ENCODE measurements at places on chromosomes 2 and 18.

- DNase-seq, result no peak
Measured at GRCh38 chr2:58448845-58449244, 207.7 kb upstream of the FANCL start.

- DNase-seq, result no peak
Measured at GRCh38 chr2:69034122-69034521, 21.1 kb downstream of the ANTXR1 start.

DNA sequence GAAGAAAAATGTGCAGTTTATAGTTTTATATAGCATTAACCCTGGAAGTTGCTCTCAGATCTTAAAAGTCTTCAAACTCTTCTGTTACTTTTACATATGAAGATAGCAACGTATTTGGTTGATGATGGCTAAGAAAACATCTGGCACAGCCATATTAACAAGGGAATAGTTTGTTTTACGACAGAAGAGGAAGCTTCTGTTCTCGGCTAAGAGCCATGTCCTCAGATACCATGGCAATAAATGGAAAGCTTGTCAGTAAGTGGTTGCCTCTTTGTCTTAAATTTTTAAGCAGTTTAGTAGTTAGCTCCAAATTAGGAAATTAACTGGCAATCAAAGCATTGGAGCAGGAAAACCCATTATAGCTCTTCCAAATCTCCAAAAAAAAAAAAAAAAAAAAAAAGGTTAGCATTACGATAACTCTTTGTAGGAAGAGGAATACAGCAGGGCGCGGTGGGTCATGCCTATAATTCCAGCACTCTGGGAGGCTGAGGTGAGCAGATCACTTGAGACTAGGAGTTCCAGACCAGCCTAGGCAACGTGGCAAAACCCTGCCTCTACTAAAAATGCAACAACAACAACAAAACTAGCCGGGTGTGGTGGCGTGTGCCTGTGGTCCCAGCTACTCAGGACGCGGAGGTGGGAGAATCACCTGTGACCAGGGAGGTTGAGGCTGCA lies 4.5 kb upstream of the STON1 start:
- DNase-seq, result no peak

- peak; percentile 98 for DNase-seq
Measured at GRCh38 chr2:127149384-127149783, 42.4 kb upstream of the BIN1 start.

DNA sequence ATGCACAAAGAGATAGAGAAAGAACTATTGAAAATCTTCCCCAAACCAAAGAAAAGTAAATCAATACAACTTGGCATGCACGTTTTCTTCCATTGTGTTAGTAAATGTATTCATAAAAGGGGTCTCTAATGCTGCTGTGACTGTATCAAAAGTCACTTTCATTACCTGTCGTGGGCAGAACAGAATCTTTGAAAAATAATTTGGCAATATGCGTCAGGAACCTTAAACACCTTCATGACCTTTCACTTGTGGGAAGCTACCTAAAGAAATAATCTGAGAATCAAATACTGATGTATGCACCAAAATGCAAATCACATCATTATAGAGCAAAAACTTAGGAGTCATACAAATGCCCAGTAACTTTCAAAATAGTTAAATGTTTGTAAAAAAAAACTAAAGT lies 105.3 kb downstream of the ARL4C start:
- no peak for DNase-seq

GRCh38 chr2:49189512-49190225 lies 35.4 kb upstream of the FSHR start:
- DNase-seq, result no peak

- peak; percentile 28 for DNase-seq
Measured at GRCh38 chr18:8654503-8655451, 45.5 kb downstream of the RAB12 start.

GRCh38 chr18:39945076-39945475 lies 2010.0 kb upstream of the PIK3C3 start:
- DNase-seq, result no peak

- no peak for DNase-seq
Measured at GRCh38 chr2:128490881-128491691, 172.4 kb upstream of the HS6ST1 start.

GRCh38 chr2:26052740-26053139 lies 18.9 kb downstream of the RAB10 start:
- DNase-seq, result no peak

GRCh38 chr2:190913725-190914124 lies 33.1 kb downstream of the GLS start:
- no peak for DNase-seq

GRCh38 chr2:9410108-9410507 lies 13.2 kb downstream of the ITGB1BP1 start:
- no peak for DNase-seq

DNA sequence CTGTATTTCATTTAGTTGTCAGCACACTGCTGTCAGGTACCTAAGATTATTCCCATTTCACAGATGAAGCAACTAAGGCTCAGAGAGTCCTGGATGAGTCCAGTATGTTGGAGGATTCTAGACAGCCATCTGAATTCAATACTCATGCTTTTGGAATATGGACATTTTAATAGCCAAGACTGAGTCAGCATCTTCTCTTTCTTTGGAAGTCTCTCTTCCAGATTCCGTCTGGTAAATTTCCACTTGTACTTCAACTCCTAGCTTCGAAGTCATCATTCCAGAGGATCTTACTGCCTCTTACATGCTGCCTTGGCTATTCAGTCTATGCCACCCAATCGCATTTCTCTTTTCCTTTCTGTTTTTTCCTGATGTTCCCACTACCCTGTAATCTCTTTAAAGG lies 40.6 kb downstream of the INSIG2 start:
- no peak for DNase-seq

- no peak for DNase-seq
Measured at GRCh38 chr2:239666855-239667376, 266.1 kb upstream of the HDAC4 start.

DNA sequence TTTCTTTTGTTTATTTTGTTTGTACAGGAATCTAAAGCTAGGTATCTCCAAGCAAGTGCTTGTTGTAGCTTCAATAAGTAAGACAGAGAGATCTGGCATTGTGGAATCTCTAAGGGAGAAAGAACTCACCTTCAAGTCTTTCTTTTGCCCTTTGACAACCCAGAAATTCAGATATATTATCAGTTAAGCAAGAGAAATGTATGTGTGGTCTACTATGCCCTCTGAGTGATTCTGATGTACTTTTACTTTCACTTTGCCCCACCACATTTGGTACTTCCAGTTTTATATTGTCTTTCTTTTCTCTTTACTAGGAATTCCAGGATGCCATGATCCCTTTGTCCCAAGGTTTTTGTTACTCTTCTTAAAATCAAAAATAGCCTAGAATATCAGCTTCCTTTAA lies 259.6 kb upstream of the PIK3C3 start:
- DNase-seq, result no peak

DNA sequence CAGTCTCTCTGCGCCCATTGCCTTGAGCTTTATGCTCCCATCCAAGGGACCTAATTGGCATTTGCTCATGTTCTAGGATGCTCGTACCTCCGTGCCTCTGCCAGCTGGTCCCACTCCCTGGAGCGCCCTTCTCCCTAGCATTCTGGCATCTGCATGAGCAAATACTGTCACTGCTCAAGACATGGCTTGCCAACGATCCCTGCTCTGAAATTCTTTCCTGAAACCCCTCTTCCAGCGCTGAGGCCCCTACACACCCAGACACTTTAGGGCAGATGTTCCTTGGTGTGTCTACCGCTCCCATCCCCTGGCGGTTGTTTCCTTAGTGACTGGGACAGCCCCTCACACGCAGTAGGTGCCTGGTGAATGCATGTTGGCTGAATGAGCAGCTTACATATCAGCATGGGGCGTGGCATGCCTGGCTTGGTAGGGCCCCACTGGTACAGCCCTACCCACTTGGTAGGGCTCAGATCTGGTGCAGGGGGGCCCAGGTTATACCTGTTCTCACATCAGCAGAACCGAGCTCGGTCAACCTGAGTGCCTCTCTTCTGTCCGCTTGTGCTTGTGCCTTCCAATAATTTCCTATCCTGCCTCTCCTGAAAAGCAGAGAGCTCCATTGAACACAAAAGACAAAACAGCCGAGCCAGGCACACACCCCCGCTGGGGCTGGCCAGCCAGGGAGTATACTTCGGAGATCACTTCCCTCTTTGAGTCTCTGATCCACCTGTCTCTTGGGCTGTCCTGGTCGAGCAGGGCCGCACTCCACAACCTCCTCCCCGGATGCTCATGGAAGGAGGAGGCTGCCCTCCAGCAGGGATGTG lies 59.2 kb downstream of the INHBB start:
- no peak for DNase-seq

DNA sequence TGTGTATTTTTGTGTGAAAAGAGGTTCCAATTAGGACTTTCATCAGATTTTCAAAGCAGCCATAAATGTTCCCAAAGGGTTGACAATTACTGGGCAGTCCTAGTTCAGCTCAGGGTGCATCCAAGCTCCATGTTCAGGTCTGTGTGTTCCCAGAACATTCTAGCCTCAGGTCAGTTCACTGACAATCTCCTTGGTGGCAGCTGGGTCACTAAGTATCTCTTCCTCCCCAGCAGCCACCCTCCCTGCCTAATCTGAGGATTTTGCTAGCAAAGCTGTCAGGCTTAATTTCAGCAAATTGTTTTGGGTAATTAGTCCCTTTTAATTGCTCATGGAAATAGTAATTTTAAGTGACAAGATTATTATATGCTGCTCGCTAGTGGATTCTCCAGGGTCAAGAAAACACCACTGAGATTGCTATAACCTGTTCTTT lies 29.8 kb downstream of the UPP2 start:
- DNase-seq, result no peak

DNA sequence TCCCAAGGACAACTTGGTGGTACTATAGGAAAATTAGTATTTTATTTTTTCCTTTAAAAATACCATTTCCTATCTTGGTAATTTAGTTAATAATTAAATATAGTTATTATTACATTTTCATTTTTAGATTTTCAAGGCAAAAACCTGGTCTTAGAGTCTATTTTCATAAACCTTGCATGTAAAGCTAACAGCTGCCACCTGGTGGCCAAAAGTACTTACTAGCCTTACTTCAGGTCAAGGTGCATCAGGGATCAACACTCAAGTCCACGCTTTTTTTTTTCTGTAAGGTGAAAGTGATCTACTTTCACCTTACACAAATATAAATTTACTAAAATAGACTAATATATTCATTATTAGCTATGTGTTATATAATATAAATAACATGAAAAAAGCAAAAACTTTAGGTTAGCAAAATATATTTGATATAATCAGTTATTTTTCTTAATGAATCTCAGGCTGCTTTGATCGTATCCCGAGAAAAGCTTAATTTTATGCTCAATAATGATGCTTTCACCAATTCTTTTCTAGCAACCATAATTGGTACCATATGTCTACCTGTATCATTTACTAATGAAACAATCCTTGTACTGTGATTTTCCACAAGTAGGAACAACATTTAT lies 62.5 kb downstream of the RELCH start:
- peak; percentile 61 for DNase-seq
